Endothelial cell (in vitro differentiated cells): ENCODE measurements at places on chromosomes 12 and 14.

DNA sequence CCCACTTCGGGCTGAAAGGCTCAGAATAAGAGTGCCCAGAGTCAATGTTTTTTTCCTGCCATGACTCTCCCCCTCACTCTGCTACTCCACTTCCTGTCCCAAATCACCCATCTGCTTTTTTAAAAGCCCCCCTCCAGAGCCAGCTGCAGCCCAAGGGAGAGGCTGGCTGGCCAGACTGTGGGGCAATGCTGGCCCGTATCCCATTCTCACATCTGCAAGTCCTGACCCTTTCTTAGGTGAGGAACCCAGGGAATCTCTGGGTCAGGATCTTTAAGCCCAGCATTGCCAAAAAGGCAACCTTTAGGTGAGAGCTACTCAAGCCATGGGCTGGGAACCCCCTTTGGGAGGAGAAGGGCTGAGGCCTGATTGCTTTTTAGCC, 1.7 kb upstream of the ITGA5 start:
- DNase-seq = no peak

DNA sequence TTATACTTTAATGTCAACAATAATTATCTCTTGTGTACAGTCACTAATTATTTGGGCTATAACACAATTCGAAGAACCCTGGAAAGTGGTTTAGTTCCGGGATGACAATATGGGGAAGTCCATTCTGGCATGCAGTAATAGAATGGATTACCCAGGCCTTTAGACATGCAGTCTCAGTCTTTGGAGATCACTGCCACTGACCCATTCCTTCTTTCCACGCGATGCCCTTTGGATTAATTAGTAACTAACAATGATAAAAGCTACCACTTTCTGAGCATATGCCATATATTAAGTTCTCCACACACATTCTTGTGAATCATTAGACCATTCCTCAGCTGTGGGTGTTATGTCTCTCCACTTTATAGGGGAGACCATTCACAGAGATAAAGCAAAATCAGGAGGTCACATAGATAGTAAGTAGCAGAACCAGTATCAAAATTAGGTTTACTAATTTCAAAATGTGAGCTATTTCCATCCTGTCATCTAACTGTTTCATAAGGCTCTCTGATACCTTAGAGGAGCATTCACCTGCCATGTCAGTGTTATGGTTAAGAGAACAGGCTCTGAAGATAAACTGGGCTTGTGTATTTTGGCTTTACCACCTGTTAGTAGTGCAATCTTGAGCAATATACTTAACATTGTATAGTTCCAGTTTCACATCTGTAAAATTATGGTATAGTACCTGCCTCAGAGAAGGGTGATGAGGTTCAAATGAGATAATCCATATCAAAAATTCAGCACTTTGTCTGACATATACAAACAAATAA, 27.2 kb upstream of the KCNJ8 start:
- DNase-seq = no peak

DNA sequence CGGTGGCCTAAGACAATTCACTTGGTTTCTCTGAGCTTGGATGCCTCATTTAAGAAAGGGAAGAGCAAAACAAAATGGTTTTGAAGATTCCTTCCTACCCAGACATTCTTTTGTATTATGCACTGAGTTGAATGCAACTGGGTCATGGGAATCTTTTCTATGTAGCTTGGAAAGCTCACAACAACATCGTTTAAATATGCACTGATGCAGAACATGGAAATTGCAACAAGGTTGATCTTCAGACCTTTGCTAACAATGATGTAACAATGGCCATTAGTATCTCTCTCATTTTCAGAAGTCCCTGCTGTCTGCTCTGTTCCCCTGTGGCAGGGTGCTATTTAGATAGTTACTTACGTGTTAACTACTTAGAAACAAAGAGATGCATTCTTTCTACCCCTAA, 30.1 kb upstream of the IGF1 start:
- no peak for DNase-seq

DNA sequence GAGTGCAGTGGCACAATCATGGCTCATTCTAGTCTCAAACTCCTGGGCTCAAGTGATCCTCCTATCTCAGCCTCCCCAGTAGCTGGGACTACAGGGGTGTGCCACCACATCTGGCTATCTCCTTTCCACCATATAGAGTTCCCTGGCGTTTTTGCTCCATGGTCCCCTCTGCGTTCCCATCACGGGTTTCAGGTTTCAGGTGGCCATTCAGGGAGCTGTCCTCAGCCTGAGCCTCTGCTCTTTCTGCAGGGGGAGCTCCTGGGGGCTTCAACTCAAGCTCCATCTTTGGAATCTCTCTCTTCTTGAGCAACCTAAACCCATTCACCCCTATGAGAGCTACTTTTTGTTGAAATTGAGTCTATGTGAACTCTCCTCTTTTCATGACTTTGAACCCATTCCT, 11.6 kb downstream of the SMIM41 start:
- no peak for DNase-seq

GRCh38 chr12:40281791-40282364, 57.1 kb downstream of the LRRK2 start:
- DNase-seq = no peak

GRCh38 chr12:72075401-72075800, 136.8 kb downstream of the TPH2 start:
- no peak for DNase-seq

- DNase-seq = no peak
Measured at GRCh38 chr14:76778546-76779215, 17.4 kb downstream of the VASH1 start.

DNA sequence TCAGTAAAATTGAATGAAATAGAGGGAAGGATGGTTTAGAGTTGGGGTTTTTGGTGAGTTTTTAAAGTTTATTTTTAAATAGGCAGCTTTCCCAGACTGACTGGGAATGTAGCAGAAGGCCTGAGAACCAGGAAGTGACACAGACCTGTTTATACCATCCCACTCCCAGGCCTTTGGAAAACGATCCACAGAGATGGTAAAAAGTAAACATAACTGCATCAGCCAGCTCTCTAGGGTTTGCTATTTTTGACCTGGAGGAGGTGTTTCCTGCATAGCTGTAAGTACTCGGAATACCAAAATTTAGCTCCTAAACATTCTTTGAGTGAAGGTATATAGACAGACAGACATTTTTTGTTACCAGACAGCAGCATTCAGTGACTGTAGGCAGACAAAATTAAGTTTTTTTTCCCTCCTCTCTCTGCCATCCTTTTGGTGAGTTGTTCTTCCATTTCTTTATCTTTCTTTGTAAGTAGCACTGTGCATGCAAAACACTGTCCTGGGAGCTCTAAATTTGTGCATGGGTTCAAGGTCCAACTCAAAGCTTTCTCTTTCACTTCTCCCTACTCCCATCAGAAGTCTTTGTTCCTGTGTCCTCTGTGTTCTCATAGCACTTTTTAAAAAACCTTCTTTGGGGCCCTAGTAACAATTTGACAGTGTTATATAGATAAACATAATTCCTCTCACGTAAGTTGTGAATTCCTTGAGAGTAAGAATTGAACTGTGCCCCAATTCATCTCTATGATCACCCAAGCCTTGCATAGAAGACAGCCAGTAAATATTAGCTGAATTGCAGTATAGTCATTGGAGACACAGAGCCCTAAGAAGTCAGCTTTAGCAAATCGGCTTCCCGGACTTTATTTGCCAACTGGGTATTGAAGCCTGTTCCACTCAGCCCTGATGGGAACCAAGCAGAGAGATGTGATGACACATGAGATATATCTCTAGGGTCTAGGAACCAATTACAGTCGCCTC, 37.4 kb downstream of the SUSD6 start:
- no peak for DNase-seq
